ENCODE measurements at places on chromosomes 1 and 21.

DNA sequence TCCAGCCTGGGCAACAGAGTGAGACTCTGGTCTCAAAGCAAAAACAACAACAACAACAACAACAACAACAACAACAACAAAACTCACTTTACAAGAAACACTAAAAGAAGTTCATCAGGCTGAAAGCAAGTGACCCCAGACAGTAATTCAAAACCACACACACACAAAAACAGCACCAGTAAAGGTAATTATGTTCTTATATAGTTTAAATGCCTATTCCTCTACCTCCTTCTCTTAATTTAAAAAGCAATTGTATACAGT, 1.7 kb downstream of the C1orf174 start:
- DNase-seq = no peak

DNA sequence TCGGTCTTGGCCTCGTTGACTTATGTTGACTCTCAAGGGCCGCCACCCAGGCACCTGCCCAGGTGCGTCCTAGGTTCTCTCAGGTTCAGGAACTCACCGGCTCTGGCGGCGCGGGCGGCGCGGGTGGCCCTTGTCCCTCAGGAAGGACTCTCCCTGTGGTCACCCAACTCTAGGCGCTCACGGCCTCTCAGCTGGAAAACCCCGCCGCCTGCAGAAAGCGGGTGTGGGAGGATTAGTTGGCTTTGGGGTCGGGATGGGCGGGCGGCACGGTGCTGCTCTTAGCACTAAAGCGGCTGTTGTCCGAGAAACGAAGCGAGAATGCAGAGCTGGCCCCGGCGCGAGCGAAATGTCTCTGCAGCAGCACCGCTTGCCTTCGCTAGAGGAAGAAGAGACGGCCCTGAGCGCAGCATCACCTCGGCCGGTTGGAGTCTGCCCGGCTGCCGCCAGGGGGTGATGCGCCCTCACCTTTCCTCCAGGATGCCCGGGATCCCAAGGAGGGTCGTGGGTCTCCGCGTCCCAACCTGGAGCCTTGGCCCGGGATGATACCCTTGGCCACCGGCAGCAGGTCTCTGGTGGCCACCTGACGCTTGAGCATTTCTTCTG, 8.1 kb upstream of the TADA1 start:
- DNase-seq = peak; percentile 69

GRCh38 chr21:35381743-35382310, 332.7 kb upstream of the RUNX1 start:
- DNase-seq = no peak

- no peak for DNase-seq
Observed at GRCh38 chr1:156866249-156866909, 5.7 kb downstream of the NTRK1 start.

DNA sequence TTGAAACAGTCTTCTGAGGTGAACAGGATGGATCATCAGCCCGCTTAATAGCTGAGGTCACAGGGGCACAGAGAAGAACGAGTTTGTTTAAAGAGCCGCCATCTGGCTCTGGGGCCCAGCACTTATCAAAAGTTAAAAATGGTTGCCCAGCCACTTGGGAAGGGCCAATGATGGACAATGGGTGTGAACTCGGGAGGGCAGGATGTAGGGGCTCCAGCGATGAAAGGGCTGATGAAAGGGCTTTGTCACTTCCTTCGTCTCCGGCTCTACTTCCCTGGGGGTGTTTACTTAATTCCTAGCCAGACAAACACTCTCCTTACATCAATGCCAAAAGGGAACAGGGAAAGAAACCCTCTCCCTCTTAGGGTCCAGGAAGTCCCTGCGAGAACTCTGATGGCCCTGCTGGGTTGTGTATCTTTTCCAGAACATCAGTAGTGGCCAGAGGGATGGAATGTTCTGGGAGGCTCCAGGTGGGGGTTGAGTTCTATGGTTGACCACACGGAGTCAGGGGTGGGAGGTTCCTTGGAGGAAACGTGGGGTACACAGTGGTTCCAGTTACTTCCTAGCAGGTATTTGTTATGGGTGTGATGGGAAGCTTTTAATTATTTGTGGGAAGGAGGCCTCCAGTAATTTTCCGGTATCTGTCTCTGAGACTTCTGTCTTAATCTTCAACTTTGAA, 9.0 kb upstream of the ABCG1 start:
- DNase-seq = no peak

DNA sequence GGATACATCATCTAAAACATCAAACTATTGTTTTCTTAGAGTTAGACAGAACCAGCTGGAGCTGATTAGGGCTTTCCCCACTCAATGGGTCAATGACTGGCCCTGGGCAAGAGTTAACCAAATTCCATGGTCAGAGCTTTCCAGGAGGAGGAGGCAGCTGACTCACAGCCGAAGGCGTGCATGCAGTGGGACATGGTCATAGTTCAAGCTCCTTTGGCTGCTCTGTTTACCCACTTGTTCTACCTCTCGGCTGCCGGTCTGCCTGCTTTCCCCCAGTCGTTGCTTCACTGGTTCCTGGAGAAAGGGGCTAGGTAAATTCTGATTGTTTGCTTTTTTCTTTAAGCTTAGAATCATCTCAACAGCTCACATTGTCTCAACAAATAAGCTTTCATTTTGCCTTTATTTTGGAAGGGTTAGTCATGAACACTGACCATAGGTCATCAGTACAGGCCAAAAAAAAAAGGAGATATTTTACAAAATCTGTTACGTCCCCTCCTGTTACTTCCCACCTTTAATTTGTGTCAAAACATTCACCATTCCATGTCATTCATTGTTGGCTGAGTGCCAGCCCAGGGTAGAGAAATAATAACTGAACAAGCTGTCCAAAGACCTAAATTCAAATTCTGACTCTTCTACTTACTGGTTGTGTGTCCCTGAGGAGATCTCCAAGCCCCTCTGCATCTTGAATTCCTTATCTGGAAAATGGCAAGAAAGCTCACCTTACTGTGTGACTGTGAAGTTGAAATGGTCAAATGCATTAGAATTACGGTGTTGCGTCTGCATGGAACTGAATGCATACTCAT, 12.0 kb downstream of the MAB21L3 start:
- DNase-seq = no peak

DNA sequence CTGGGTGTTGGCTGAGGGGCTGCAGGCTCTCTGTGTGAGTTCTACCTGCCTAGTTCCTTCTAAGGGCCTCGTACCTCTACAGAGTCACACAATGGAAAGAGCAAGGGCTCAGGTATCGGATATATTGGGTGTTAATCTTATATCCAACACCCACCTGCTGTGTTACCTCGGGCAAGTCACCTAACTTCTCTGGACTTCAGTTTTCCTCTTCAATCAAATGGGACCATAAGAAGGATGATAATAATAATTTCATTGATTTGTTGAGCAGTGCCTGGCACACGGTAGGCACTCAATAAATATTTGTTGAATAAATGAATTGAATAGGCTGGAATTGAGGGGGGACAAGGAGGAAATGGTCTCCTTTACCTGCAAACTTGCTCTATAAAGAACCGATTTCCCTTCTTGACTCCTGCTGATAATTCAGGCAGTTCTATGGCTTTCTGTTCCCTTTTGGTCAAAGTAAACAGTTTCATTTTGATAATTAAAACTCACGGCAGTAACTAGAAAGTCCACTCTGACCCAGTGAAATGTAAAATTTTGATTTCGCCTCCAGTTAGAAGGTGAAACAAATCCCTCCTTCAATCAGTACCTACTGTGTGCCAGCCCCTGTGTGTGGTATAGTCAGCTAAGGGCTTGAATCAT, 16.5 kb upstream of the MAN1C1 start:
- DNase-seq = no peak

GRCh38 chr1:205122489-205122882, 708 bp upstream of the RBBP5 start:
- DNase-seq = no peak

- DNase-seq = no peak
Observed at GRCh38 chr1:206829875-206830274, 35.5 kb upstream of the IL20 start.

GRCh38 chr1:28173980-28174297, 2.6 kb downstream of the PTAFR start:
- no peak for DNase-seq

- DNase-seq = no peak
Observed at GRCh38 chr1:83101406-83101805, 897.5 kb downstream of the TTLL7 start.

DNA sequence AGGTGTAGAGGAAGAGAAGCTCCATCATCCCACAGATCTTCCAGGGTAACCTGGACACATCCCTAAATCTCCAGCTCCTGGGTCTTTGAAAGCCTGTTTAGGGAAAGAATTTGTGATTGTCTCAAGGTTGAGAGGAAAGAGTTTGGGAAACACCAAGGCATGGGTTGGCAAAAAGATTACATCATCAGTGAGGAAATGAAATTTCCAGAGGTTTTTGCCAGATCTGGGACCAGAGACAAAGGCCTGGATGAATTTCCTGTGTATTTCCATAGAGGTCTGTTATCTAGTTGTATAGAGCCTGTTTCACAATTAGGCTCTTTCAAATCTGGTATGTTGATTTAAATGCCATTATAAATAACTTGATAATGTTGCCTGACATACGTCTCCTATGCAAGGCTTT, 82.3 kb downstream of the GPR89B start:
- DNase-seq = no peak

DNA sequence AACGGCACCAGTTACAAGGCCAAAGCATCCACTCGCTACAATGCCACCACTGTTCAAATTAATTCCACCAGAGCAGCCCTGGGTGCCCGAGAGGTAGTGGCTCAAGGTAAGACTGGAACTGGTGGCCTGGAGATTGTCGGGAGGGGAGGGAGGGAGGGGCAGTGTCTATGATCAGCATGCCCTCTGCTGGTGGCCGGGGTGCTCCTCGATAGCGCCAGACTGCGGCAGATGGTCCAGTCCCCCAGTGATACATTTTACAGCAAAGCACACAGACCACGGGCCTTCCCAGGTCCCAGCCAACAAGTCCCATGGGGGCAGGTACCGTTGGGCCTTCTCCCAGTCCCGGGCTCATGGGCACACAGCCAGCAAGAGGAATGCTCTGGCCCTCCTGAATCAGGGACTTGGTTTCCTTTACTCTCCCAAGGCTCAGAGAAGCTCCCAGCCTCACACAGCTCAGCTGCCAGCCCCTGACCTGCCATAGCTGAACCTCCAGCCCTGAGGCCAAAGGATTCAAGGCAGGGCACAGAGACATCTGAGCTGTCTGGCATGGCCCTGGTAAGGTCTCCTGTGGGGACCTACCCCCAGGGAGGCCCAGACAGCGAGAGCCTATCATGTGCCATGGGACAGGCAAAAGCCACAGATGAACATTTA, 15.3 kb downstream of the ACOT7 start:
- no peak for DNase-seq

- peak; percentile 75 for DNase-seq
Observed at GRCh38 chr1:202154766-202155477, 5.5 kb downstream of the PTPN7 start.

- no peak for DNase-seq
Observed at GRCh38 chr21:26082549-26082948, 88.0 kb downstream of the APP start.

GRCh38 chr1:30955448-30956015, 47.0 kb upstream of the SDC3 start:
- DNase-seq = no peak

DNA sequence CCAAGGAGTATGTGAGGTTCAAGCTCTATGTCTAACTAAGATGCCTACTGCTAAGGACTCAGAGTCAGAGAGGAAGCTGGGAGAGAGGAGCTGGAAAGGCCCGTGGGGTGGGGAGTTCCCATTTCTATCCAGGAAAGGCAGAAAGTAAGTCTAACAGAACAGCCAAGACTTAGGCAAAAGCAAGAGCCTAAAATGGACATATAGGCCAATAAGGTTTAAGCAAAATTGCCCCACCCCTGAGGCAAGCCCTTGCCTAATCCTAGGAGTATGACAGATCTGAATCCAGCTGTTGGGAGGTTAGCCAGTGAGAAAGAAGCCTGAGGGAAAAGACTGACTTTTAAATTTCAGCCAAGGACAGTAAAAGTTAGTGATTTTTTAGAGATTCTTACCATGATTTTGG, 1.6 kb upstream of the KLHDC9 start:
- DNase-seq = no peak

GRCh38 chr1:57489358-57490036, 65.6 kb upstream of the DAB1 start:
- DNase-seq = no peak

- DNase-seq = no peak
Observed at GRCh38 chr1:213858581-213858980, 129.2 kb upstream of the PROX1 start.

DNA sequence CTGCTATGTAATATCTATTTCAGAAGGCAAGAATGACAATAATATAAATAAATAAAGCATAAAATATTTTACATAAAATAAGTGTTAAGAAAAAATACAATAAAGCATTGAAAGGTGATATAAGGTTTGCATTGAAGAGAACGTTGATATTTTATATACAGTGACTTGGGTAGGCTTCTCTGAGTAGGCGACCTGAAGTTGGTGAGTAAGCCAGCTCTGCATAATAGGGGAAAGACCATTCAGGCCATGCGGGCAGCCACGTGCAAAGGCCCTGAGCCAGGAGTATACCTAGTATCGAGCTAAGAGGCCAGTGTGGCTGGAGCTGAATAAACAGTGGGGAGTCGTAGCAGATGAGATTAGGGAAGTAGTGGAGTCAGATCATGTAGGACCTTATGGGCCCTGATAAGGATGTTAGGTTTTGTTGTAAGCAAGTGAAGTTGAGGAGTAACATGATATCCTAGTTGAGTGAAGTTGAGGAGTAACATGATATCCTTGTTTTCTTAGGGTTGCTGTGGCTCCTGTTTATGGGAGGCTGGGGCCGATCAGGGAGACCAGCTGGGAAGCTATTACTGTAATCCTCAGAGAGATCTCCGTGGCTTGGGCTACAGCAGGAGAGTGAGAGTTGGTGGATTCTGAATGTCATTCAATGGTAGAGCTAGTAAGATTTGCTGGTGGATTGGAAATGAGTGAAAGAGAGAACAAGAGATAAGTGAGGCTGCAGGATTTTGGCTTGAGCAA, 22.0 kb downstream of the KCNK1 start:
- DNase-seq = no peak

DNA sequence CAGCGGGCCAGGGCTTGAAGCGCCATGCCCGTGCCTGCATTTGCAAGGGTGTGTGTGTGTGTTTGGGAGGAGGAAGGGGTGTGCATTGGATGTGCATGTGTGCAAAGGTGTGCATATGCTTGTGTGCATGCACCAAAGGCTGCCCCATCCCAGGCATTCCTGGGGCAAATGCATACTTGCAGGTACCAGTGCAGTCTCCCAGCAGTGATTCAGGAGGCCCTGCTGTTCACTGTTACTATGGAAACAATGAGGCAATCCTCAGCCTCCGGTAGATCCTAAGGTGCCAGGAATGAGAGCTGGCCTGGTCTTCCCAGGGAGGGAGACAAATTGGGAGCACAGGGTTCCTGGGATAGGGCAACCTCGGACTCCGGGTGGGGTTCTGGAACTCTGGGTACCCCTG, 7.5 kb upstream of the FNDC5 start:
- DNase-seq = peak; percentile 64

DNA sequence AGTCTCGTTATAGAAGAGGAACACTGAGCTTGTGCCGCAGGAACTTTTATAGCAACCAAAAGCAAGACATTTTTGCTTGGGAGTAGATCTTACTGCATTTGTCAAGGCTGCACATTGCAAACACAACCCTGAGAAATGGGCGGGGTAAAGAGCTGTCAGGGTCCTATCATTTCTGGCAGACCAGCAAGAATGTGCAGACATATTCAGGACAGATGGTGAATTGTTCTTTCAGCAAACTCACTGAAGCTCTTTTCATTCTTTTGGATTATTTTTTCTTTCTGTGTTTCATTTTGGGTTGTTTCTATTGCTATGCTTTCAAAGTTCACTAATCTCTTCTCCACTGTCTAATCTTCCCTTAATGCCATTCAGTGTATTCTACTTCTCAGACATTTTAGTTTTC, 5.1 kb upstream of the ACTN2 start:
- DNase-seq = no peak

- no peak for DNase-seq
Observed at GRCh38 chr1:5664081-5664768, 328.0 kb downstream of the NPHP4 start.
